GM12878 (cell line): ENCODE measurements at places on chromosomes 1 and 21. TPM values are rescaled to one million over a fixed set of nuclear protein-coding genes. Genes with fewer than 3 reads are reported as not detected.

DNA sequence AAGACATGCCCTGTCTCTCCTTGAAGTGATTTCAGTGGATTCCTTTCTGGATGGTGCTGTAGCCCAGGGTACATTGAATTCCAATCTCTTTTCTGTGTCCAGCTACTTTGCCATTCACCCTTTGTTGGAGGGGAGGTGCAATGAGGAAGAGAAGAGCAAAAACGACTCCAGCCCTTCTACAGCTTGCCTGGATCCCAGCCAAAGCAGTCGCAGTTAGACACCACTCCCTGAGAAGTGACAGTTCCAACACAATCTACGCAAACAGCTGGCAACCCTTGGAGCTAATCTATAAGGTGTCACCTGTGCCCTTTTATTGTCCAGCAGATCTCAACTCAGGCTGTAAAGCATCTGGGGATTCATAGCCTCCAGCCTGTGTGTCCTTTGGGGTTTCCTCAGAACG, 4.6 kb downstream of the CD244 start:
- DNase-seq = no peak

DNA sequence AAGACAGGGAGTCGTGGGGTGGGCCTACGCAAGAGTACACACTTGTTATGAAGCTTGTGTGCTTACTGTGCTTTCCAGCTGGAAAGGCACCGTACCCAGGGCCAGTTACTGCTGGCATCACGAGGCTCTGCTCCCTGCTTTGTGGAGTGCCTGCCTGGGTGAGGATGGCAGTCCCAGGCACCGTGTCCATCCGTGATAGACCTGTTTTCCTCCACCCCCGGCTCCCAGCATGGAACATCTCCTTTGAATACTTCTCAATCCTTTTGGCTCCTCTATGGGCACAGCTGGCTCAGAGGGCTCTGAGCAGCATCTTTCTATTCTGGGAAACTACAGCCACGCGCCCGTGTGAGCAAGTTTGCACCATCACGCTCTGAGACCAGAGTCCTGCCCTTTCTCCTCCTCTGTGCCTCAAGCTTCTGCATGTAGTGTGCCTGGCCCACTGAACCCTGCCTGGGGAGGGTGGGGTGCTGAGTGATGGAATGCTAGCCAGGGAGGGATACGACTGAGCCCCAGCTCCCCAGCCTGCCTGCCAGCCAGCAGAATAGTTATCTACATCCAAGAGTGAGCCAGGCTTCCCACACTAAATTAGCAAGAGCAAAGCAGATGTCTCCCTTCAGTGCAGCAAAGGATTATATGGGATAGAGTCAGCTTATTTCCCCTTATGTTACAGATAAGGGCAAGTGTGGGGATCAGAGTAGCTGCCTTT, 7.1 kb upstream of the TNR start:
- DNase-seq = no peak

DNA sequence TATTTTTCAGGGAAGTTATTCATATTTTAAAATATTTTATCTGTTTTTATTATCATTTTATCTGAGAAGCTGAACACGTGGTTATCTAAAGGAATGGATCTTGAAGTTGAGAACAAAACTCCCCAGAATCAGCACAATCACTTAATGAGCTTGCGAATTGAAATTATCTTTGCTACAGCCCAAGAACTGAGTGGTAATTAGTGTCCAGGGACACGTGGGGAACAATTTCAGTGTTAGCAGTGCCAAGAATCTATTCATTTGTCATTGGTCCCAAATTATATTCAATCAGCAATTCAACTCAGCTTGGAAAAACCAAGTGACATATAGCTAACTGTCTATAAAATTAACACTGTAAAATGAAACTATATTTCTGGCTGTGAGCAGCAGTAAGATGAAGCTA, 197.6 kb upstream of the UBE2U start:
- DNase-seq = no peak

Gene SH3BGR
- 0.97 and 1.2 TPM in 2 replicates for total RNA-seq

Gene MACO1
- 14.8 TPM in 2 replicates for total RNA-seq

Gene AIRE
- 0.10 TPM in 1 of 2 replicates, not detected in the other for total RNA-seq
